ENCODE measurements at places on chromosomes 12 and 14.

DNA sequence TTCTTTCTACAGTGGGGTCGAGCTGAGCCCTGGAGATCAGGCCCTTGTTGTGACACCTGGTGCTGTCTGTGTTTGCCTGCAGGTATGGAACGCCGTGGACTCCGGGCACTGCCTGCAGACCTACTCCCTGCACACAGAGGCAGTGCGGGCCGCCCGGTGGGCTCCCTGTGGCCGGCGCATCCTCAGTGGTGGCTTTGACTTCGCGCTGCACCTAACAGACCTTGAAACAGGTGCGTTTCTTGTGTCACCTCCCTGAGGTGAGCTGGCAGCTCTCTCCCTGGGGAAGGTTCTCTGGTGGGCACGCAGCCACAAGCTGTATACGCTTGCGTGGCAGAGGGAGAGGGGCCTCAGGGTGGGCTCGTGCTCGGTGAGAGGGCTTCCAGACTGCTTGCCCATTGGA lies 119.3 kb downstream of the BEGAIN start:
- DNase-seq = no peak

GRCh38 chr14:104888489-104889374 lies 23.7 kb downstream of the CEP170B start:
- no peak for DNase-seq

GRCh38 chr12:120115692-120116440 lies 687 bp downstream of the RAB35 start:
- no peak for DNase-seq

GRCh38 chr14:69263364-69263763 lies 3.4 kb downstream of the GALNT16 start:
- peak; percentile 86 for DNase-seq

All from amniotic stem cell (primary cell).